ENCODE measurements at places on chromosomes 7 and 10.

GRCh38 chr10:132942101-132943057 is at the start of gene CFAP46:
Gene CFAP46 (minus strand): TSS chr10:132942570. CDS start chr10:132942484, 86 bp downstream.
- no peak for DNase-seq

- DNase-seq: no peak
Observed at GRCh38 chr7:138903859-138904435, 77.2 kb downstream of the KIAA1549 start.

GRCh38 chr10:87546210-87546609 is 41.5 kb downstream of the MINPP1 start:
- no peak for DNase-seq

- no peak for DNase-seq
Observed at GRCh38 chr10:47295411-47295810, 4.6 kb upstream of the GDF10 start.

DNA sequence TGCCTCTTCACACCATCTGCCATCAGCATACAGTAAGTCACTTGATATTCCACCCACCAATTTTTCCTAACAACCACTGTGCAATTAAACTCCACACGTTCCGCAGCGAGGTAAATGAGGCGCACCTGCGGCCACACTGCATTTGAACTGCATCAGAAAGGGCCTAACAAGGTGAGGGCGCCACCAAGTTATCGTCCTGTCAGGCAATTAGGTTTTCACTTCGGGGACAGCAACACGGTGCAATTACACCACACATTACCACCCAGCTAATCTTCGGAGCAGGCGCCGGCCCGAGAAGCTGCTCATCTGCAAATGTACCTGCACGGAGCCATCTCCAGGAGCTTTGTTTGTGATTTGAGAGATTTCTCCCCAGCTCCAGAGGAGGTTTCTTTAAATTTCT is 84.4 kb downstream of the EBF3 start:
- DNase-seq: no peak

- no peak for DNase-seq
Observed at GRCh38 chr10:111004016-111004415, 72.8 kb upstream of the ADRA2A start.

DNA sequence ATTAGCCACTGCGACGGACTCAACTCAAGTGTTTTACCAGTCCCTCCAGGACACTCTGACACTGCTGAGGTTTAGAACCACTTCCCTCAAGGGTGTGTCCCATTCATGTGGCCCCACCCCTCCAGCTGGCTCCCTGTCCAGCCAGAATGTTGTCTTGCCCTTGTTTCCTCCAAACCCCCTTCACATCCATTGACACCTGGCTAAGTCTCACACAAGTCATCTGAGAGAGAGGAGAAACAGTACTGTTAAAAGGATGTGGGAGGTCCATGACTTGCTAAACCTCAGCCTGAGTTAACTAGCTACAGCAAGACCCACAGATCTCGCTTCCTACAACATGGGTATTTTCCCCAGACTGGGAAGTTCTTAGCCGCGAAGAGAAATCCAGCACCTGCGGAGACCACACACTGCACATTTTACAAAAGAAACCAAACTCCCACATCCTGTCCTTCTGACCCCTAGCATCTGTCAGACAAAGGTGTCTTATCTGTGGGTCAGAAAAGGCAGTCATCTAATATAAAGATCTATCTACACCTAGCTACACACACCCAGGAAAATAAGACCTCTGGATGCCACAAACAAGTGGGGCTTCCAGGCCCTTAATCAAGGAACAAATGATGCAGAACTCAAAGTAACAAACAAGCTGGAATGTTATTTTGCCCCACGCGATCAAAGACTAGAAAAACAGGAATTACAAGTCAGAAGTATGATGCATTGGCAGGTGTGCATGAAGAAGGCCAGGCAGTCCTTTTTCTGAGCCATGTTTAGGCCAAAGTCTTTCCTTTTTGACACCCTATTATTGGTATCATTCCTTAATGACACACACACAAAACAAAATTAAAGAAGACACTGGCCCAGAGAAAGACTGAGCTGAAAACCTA is 13.9 kb downstream of the OSBPL3 start:
- no peak for DNase-seq

DNA sequence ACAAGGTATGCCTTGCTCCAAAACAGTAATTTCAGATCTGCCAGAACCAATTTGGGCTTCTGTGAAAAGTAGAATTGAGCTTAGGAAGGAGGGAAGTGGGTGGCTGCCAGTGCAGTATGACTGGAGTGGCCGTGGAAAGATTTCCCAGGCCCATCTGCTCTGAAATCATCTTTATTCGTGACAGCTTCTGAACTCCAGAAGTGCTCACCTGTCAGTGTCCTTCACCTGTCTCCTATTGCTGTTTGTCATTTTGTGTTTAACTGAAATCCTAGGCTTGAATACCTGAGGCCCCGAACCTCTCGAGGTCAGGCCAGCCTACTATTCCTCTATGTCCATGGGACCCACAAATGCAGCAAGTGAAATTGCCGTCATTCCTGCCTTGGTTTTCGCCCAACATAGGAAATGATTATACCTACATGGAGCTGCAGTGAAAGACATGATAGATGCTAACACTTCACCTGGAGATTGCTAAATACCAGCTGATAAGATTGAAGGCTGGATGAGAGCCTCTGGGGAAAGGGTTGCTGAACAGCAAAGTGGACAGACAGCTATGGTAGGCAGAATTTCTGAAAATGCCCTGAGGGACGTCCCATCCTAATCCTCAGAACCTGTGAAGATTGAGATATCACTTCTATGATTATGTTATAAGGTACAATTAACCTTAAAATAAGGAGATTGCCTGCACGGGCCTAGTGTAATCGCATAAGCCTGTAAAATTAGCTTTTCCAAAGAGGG is 82.1 kb downstream of the C1GALT1 start:
- DNase-seq: no peak

DNA sequence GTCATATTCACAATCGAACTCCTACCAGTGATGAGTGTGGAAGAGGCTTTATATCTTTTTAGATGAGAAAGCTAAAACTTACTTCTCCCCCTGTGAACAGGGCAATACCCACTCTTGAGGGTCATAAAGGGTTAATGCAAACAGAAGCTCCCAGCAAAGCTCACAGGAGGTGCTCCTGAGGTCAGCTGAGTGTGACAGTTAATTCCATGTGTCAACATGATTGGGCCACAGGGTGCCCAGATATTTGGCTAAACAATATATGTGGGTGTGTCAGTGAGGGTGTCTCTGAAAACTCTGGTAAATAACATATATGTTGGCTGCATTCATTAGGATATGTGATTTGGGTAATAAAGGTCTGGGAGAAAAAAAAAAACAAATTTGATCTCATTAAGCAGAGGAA is 86.0 kb downstream of the HIP1 start:
- no peak for DNase-seq

GRCh38 chr10:123945325-123945920 is 53.8 kb upstream of the CPXM2 start:
- DNase-seq: no peak

GRCh38 chr7:134375206-134375605 is 58.5 kb upstream of the SLC35B4 start:
- no peak for DNase-seq

DNA sequence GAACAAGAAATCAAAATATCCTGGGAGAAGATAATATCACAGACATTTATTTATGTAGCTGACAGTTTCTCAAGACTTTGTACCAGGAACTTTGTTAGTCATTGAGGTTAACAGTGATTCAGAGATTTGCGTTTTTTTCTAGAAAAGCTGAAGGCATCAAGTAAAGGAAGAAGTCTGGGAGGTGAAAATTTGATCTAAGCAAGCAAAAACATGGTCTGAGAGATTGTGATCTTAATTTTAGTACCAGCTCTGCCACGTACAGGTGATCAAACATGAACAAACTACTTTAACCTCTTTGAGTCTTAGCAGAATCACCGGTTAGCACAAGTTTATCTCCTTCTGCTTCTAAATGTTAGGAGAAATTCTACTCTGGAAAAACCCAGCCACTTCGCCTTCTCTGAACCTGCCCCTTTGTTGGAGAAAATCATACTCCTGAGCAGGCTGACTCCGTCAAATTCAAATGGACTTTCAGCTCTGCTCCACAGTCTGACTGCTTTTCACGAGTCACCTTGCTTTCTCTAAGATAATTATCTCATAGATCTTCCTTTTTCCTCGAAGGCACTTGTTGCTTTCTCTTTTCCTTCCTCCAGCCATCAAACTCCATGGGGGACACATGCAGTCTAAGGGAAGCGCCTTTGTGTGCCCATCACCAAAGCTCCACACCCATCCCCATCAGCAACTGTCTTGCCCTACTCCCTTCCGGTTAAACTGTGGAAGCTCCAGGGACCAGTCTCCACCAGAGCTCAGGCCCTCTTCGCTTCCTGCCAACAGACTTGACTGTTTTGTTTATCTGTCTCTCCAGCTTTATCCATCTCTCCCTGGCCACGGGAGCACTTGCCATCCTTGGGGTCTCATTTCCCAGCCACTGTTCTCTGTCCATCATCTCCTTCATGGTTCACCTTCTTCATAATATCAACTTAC is 86.3 kb downstream of the PRKCQ start:
- DNase-seq: no peak

- DNase-seq: no peak
Observed at GRCh38 chr7:142240546-142240945, 17.3 kb downstream of the PRSS58 start.

DNA sequence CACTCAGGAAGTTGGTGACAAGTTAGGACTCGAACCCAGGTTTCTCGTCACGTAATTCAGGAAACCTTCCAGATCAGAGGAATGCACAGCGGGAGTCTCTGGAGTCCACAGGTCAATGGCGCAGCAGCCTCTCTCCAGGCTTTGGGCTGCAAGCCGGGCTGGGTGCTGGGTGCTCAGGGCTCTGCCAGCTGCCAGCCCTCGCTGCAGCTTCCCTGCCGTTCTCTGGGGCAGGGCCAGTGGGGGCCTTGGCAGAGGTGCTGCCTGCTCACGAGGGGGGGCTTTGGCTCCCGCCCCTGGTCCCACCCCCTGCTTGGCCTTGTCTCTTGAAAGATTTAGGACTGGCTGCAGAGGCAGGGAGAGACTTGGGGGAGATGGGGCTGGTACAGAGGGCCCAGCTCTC is at the start of gene TACR2:
Gene TACR2 (minus strand): TSS at position 224 of the 400 bp plus-strand sequence. CDS start 595 bp downstream, outside the sequence.
- DNase-seq: no peak

DNA sequence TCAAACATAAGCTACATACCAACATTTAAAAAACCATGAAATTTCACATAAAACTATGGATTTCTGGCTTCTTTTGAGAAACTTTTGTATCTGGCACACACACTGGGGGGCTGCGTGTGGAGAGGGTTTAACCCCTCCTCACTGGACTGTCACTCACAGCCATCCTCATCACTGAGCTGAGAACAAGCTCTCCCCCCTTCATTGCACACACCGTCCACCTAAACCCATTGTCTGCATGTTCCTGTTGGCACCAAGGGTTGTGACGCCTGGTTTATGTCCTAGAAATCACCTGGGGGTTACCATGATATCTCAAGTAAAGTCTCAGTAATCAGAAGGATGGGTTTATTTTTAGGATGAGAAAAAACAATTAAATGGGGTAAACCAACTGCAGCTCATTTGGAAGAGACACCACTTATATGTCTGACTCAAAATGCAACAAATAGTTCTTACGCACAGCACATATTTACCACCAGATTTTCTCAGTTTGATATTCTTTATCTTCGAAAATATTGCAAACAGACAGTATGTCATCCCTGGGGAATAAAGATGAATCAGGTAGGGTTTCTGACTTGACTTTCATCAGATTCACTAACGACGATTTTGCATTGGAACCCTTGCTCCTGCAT is 218.5 kb upstream of the KLF6 start:
- no peak for DNase-seq

DNA sequence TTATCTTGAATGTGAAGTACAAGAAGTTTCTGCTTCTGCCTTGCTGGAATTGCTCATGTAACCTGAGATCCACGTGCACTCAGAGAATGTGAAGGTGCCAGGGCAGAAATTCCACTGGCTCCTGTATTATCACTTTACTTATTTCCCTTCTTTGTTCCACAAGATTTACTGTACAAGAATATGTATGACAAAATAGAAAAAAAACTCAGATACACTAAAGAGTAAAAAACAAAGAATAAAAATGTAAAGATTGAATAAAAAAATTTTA is 43.0 kb downstream of the PLCE1 start:
- DNase-seq: no peak

DNA sequence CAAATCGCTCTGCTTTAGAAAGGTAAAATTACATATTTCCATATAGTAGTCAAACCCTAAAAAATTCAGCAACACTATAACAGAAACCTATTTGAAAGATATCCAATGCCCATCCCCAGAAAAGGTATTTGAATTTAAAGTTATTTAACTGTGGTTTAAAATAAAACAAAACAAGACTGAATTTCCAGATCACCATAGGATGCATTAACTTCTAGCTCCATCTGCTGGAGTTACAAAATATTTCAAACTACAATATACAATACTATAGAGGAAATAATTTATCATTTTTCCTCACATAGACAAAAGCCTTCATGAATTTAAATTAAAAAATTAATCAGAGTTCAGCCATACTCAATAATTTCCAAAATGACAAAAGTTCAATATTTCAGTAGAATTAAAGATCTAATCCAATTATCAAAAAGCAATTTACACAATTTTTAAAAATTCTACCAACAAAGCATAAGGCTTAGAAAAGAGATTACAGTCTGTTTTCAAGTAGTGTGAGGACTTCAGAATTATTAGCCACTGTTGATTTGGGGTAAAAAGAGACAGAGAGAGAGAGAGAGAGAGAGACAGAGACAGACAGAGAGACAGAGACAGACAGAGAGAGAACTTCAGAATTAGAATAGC is 75.9 kb downstream of the LMBR1 start:
- DNase-seq: no peak

DNA sequence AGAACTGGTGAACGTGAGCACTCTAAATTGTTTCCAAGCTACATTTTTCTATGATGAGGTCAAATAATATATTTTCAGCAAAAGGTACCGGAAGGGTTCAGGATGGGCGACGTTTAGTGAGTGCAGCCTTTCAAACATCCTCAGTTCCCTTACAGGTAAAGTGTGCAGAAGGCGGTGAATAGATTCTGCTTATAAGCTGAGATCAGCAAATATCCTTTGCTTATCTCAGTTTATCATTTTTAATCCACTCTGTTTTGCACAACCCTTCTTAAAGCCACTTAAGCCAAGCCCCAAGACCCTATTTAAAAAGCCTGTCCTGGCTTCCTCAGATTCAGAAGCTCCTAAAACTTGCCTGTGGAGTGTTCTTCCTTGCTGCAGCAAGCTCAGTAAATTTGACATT is 103.1 kb upstream of the DGKB start:
- DNase-seq: no peak

GRCh38 chr7:36862771-36863261 is 138.5 kb upstream of the AOAH start:
- DNase-seq: no peak

DNA sequence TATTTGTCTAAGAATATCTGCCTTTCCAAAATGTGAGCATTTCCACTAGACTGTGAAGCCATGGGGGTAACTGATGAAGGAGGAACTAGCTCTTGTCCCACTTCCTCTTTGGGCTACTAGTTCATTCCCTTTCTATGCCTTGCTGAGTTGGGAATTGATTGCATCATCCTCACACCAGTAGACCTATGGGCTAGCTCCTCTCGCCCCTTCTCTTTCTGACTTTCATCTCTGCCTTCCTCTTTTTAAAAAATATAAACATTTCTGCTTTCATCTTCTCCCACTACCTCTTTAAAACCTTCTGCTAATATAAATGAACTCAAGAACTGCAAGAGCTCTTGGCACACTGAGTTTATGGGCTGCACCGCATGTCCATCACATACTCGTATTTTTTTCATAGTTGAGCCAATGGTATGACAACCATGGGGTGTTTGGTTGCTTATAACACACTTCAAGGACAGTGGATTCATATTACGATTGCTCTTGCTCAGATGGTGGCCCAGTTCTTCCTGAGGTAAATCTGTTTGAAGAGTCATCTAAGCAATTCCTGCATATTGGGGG is 182.0 kb downstream of the REEP3 start:
- DNase-seq: no peak

GRCh38 chr7:55533050-55533728 is 39.1 kb downstream of the VOPP1 start:
- no peak for DNase-seq

Measured in iPS DF 6.9 (cell line).